Activated naive CD8-positive, alpha-beta T cell treated with anti-CD3 and anti-CD28 coated beads for 36 hours (primary cell): ENCODE measurements at places on chromosomes 1 and 21. TPM values are rescaled to one million over a fixed set of nuclear protein-coding genes. Genes with fewer than 3 reads are reported as not detected.

MYCL gene
- 0.20 TPM for total RNA-seq

DIRAS3 gene
- 0.52 TPM for total RNA-seq

WNT4 gene
- total RNA-seq = not detected

SCMH1 gene
- total RNA-seq = 26.3 TPM

WDR64 gene
- not detected for total RNA-seq

DNA sequence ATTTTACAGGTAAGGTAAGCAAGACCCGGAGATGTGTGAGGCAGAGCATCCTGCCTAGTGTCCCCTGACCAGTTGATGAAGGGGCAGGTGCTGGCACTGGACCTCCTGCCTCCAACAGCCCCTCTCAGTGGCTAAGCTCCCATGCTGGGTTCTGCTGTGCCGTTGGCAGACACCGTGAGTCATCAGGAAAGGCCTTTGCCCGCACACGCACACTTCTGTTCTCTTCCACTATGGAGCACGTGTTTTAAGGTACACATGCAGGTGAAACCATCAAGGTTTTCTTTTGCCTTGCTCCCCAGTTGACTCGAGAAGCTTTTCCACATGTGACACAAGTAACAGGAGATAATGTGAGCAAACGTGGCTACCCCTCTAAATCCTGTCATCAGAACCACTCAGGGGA is 207.9 kb downstream of the RRAGC start:
- no peak for DNase-seq

DNA sequence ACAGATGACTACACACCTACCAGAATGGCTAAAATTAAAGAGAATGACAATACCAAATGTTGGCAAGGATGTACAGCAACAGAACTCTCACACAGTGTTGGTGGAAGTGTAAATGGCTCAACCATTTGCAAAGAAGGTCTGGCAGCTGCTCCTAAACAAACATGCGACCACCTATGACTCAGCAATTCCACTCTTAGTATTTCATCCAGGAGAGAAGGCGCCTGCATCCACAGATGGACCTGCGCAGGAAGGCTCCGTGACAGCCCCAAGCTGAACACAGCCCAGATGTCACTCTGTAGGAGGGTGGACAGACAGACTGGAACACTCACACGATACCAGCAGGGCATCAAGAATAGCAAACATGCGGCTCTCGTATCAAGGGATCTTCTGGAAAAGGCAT is 6.7 kb downstream of the PTTG1IP start:
- DNase-seq = no peak

GRCh38 chr1:156445789-156446263 is 54.7 kb downstream of the MEF2D start:
- peak; percentile 82 for DNase-seq

DNA sequence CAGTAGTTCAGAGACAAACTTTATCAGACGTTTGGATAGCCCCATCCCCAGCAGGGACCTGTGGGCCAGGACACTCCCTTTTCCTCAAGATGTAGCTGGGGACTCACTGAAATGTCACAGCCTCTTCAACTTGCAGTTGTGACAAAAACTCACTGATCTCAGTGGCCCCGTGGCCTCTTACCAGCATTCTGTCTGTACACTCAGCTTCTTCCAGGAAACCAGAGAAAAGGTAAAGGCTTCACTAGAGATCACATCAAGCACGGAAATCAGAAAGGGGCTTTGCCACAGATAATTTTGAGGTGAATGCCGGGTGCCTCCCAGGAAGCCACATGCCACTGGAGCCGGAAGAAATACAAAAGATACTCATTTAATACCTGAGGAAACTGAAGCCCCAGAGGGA is 122.2 kb downstream of the CCDC185 start:
- DNase-seq = no peak

GRCh38 chr21:27451116-27451515 is 484.2 kb upstream of the ADAMTS5 start:
- no peak for DNase-seq

GRCh38 chr1:187306710-187307415 is 478.1 kb downstream of the PLA2G4A start:
- DNase-seq = no peak

GRCh38 chr1:218492874-218493273 is 147.7 kb downstream of the TGFB2 start:
- no peak for DNase-seq

GRCh38 chr1:154328318-154329151 is 3.2 kb downstream of the ATP8B2 start:
- peak; percentile 94 for DNase-seq

- DNase-seq = no peak
These were observed 97.1 kb downstream of the ARHGEF10L start for GRCh38 chr1:17636612-17637011.
